ENCODE measurements at places on chromosomes 2 and 18. TPM values are rescaled to one million over a fixed set of nuclear protein-coding genes. Genes with fewer than 3 reads are reported as not detected.
A peak's percentile ranks its signal among the peaks of the same experiment; 100 is the strongest.

The VIT gene
- 8.5 TPM for total RNA-seq

The PTPRM gene
- total RNA-seq, result 33.7 TPM

The KIF5C gene
- 1.1 TPM for total RNA-seq

The REG3A gene
- not detected for total RNA-seq

The FIGN gene
- total RNA-seq, result 1.2 TPM

The SMYD1 gene
- total RNA-seq, result 223 TPM

The PRKRA gene
- total RNA-seq, result 53.1 TPM

The UGT1A8 gene
- total RNA-seq, result not detected

The GALR1 gene
- total RNA-seq, result not detected

GRCh38 chr2:124662946-124663644 lies 638.0 kb downstream of the CNTNAP5 start:
- H3K27me3 ChIP-seq, result no peaks in the 10 kb centered on the region
- no peak for DNase-seq
- H3K27ac ChIP-seq, result no peak overlapping the region

DNA sequence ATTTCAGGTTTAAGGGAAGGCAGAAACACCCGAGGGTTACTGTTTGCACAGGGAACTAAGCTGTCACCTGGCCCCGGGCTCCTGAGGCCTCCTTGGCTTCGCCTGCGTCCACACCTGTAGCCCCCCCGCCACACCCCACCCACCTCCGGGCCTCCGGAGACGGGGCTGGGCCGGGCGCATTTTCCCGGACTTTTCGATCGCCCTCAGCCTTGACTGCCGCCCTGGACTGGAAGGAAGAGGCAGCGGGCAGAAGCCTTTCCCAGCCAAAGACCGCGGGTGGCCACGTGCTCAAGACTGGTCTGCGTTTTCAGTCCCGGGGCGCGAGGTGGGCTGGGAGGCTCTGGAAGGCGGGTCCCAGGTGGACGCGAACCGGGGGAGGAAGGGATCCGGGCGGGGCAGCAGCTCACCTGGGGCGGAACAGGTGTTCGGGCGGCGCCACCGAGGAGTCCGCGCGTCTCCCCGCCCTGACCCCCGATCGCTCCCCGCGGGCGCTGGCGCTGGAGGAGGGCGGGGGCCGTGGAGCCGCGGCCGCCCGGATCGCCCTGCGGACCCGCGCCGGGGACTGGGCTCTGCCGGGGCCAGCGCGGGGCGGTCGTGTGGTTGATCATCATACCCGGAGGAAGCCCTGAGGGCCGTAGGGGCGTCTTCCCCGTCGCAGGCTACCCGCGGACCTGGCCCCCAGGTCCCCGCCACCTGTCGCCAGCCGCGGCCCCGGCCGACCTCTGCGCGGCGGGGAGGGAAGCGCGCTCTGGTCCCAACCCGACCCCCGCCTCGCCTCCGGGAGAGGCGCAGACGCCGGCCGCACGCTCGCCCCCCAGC lies 3.2 kb downstream of the ID2 start:
- peak; percentile 60 for DNase-seq
- H3K27ac ChIP-seq, result peak overlapping the region; percentile 60
- no peaks in the 10 kb centered on the region for H3K36me3 ChIP-seq
- peaks cover 8% of the 10 kb centered on the region for H3K4me1 ChIP-seq

- no peak overlapping the region for H3K4me3 ChIP-seq
- peak overlapping the region; percentile 54 for H3K27ac ChIP-seq
- H3K36me3 ChIP-seq, result no peaks in the 10 kb centered on the region
- peaks cover 16% of the 10 kb centered on the region for H3K4me1 ChIP-seq
- no peaks in the 10 kb centered on the region for H3K27me3 ChIP-seq
Observed at GRCh38 chr2:10873790-10874437, 37.8 kb upstream of the KCNF1 start.

- peaks cover 6% of the 10 kb centered on the region for H3K36me3 ChIP-seq
- no peaks in the 10 kb centered on the region for H3K27me3 ChIP-seq
- no peak overlapping the region for H3K27ac ChIP-seq
- H3K4me3 ChIP-seq, result no peak overlapping the region
- no peaks in the 10 kb centered on the region for H3K4me1 ChIP-seq
Observed at GRCh38 chr2:223969856-223970255, 12.6 kb downstream of the MRPL44 start.

DNA sequence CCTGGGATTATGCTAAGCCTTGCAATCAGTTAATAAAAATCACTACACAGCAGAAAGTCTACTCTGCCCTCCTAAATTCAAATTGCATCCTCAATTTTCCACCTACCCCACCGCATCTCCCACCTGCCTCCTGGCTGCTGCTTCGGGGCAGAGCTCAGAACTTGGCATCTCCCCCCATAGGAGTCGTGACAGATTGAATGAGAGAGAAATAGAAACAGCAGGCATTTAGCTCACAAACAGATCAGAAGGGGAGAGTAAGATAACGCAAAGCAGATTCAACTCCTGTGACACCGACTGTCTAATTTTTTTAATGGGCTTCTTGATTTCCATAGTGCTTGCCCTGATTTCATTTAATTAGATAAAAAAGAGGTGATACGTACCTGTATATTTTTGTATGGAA lies 24.7 kb upstream of the LRRC30 start:
- H3K4me3 ChIP-seq, result no peak overlapping the region
- no peaks in the 10 kb centered on the region for H3K4me1 ChIP-seq
- DNase-seq, result no peak
- H3K36me3 ChIP-seq, result no peaks in the 10 kb centered on the region

DNA sequence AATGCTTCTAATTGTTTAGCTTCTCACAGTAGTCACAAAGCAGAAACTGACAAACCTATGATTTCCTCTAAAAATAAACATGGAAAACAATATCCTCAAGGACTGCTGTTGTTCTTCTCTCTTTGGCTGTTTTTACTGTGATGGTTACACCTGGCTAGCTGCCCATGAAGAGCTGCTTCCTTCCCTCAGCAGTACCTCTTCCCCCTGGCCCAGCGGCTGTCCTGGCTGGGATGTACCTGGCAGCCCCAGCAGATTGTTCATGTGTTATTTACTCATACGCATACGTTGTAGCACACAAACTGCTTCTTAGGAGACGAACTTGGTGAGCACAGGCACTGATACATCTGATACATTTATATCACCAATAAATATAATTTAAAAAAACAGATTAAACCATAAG lies 27.4 kb downstream of the NEMP2 start:
- no peak overlapping the region for H3K4me3 ChIP-seq
- no peaks in the 10 kb centered on the region for H3K27me3 ChIP-seq
- no peaks in the 10 kb centered on the region for H3K36me3 ChIP-seq
- DNase-seq, result no peak

GRCh38 chr2:237223201-237223861 lies 137.6 kb downstream of the COPS8 start:
- DNase-seq, result peak; percentile 88
- H3K36me3 ChIP-seq, result no peaks in the 10 kb centered on the region
- H3K4me3 ChIP-seq, result no peak overlapping the region
- no peaks in the 10 kb centered on the region for H3K27me3 ChIP-seq
- H3K4me1 ChIP-seq, result peaks cover 9% of the 10 kb centered on the region
- H3K27ac ChIP-seq, result peak overlapping the region; percentile 27

DNA sequence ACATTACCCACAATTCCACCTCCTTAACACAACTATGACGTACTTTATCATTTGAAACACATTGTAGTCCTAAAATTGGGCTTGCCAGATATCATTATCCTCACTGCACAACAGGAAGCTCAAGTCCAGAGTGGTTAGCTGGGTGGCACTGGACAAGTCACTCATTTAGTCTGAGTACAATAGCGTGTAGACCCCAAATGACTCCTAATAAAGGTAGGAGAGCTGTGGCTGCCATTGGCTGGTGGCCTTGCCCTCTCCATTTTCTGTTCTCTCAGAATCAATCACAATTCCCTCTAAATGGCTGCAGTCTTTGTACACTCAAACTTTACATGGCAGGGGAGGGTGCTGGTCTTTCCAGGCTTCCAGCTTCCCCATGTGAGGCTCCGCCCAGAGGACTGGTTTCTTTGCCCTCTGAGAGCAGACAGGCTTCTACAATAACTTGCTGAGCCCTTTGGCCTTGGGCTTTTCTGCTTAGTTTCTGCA lies 11.7 kb downstream of the PSTPIP2 start:
- DNase-seq, result no peak
- H3K27me3 ChIP-seq, result no peaks in the 10 kb centered on the region
- H3K27ac ChIP-seq, result no peak overlapping the region
- H3K36me3 ChIP-seq, result no peaks in the 10 kb centered on the region
- H3K4me3 ChIP-seq, result no peak overlapping the region

GRCh38 chr2:163670929-163671328 lies 64.9 kb downstream of the FIGN start:
- no peaks in the 10 kb centered on the region for H3K4me1 ChIP-seq
- H3K4me3 ChIP-seq, result no peak overlapping the region
- H3K36me3 ChIP-seq, result no peaks in the 10 kb centered on the region
- no peak overlapping the region for H3K27ac ChIP-seq
- H3K27me3 ChIP-seq, result no peaks in the 10 kb centered on the region

DNA sequence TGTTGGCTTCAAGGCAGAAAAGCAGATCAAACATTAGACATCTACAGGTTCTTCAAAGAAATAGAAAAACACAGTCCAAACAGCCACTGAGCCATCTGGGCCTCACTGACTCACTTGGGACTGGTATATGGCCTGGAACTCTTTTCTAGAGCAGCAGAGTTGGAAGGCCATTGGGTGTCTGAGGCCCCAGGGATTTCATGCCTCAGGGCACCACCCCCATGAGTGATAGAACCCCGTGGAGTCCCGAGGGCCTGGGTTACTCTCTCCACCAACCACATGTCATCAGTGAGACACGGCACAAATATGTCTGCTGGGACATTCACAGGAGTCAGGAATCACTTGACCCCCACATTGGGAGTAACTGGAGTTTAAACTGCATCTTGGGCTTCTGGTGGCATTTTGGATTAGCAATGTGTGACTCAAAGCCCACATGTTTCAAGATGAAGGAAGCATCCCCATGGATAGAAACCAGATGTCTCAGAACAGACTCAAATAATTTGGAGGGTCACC lies 44.0 kb downstream of the CAPN13 start:
- no peaks in the 10 kb centered on the region for H3K4me1 ChIP-seq
- H3K27me3 ChIP-seq, result no peaks in the 10 kb centered on the region
- DNase-seq, result no peak
- H3K27ac ChIP-seq, result no peak overlapping the region
- H3K36me3 ChIP-seq, result no peaks in the 10 kb centered on the region

- H3K4me1 ChIP-seq, result no peaks in the 10 kb centered on the region
- H3K27me3 ChIP-seq, result no peaks in the 10 kb centered on the region
- H3K36me3 ChIP-seq, result no peaks in the 10 kb centered on the region
- H3K4me3 ChIP-seq, result no peak overlapping the region
Observed at GRCh38 chr2:31038385-31038784, 99.9 kb downstream of the GALNT14 start.

- H3K36me3 ChIP-seq, result no peaks in the 10 kb centered on the region
- no peaks in the 10 kb centered on the region for H3K4me1 ChIP-seq
- no peaks in the 10 kb centered on the region for H3K27me3 ChIP-seq
Observed at GRCh38 chr18:44541781-44542180, 138.9 kb upstream of the SETBP1 start.

DNA sequence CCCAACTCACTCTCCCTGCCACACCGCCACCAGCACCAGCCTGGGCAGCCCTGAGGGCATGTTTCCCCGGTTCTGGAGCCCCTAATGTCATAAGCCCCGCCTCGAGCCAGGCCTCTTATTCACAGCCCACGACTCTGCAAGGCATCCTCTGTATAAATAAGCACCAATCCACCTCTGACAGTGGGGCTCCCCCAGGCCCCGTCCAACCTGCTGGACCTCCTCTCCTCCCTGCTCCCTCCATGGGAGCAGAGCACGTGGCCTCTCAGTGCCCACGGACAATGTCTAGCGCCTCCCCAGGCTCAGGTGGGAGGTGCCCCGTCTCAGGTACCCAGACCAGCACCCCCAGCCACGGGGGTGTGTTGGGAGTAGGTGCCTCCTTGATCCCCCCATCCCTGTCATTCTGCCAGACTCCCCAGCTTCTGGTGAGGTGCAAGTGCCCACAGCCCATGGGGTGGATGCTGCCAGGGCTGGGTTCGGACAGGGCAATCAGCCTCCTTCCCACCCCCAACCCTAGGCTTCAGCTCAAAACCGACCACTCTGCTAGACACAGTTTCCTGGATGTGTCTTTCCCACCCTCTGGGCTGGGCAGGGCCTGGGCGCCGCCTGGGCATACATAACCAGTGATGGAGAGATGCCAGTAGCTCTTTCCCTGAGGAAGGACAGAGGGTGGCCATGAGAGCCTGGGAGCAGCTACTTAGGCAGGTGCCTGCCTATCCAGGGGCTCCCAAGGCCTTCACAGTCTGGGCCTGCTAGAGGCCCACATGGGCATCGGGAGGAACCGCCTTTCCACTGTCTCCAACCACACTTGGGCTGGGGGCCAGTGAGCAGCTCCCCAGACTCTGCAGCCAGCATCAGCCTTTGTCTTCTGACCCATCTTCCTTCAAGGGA lies 1.6 kb upstream of the ADRA2B start:
- H3K27ac ChIP-seq, result no peak overlapping the region
- peaks cover 6% of the 10 kb centered on the region for H3K4me1 ChIP-seq
- no peak overlapping the region for H3K4me3 ChIP-seq
- no peaks in the 10 kb centered on the region for H3K36me3 ChIP-seq
- no peaks in the 10 kb centered on the region for H3K27me3 ChIP-seq

GRCh38 chr18:8480506-8481328 lies 128.5 kb upstream of the RAB12 start:
- no peaks in the 10 kb centered on the region for H3K4me1 ChIP-seq
- no peaks in the 10 kb centered on the region for H3K27me3 ChIP-seq
- no peak overlapping the region for H3K4me3 ChIP-seq
- H3K36me3 ChIP-seq, result no peaks in the 10 kb centered on the region
- H3K27ac ChIP-seq, result no peak overlapping the region
- DNase-seq, result no peak

DNA sequence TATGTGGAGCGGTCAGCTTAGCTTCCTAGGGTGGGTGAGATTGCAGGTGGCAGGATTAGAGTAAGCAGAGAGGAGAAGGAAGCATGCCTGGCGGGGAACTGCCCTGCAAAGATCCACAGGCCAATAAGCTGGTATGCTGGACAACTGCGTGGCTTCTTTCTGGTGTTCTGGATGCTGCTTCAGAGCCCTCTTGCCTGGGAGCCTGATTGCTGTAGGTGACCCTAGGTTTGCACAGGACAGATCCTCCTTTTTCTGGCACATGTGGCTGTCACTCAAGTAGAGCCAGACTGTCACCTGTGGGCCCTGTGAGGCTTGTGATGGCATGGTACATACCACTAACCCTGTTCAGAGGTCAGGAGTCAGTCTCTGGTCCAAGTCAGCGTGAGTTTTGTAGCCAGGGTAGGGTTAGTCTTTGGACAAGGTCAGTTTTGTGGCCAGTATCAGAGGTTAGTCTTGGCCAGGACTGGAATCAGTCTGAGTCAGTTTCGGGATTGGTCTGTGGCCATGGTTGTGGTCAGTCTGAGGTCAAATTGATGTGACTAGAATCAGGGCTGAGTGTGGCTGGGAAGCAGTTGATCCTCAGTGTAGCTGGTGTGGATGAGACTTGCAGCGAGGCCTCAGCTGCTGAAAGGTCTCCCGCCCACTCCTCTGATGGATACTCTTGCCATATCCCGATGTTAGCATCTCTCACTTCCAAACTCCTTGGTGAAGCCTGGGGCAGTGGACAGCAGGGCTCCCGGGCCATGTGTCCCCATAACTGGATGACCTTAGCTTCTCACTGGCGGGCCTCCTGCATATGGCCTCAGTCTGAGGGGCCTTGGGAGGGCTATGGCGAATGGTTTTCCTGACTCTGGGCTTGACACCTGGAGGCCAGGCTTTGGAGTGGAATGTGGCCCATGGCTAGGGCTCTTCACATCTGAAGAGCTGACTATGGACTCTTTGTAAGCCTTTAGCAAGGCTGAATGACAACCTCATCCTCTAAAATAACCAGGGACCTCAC lies 260.5 kb downstream of the DYSF start:
- H3K27me3 ChIP-seq, result no peaks in the 10 kb centered on the region
- peaks cover 59% of the 10 kb centered on the region for H3K4me1 ChIP-seq
- no peak for DNase-seq
- H3K36me3 ChIP-seq, result no peaks in the 10 kb centered on the region

- no peak overlapping the region for H3K27ac ChIP-seq
- H3K27me3 ChIP-seq, result no peaks in the 10 kb centered on the region
- H3K4me1 ChIP-seq, result no peaks in the 10 kb centered on the region
- DNase-seq, result no peak
- no peaks in the 10 kb centered on the region for H3K36me3 ChIP-seq
Observed at GRCh38 chr18:55634545-55634944, 46.6 kb upstream of the TCF4 start.
